ENCODE measurements at places on chromosomes 12 and 14.

- peak; percentile 41 for DNase-seq
Measured at GRCh38 chr14:58078068-58078467, 73.9 kb downstream of the ARMH4 start.

- no peak for DNase-seq
Measured at GRCh38 chr12:8057306-8057705, 8.9 kb downstream of the C3AR1 start.

GRCh38 chr14:20697273-20698017 lies 8.9 kb downstream of the ANG start:
- peak; percentile 47 for DNase-seq

- no peak for DNase-seq
Measured at GRCh38 chr12:92739113-92739512, 36.3 kb downstream of the PLEKHG7 start.

GRCh38 chr12:3076730-3077571 lies at the start of gene TSPAN9:
TSS of gene TSPAN9 (plus strand) at chr12:3077379. CDS start at chr12:3201194, 123,815 bp downstream.
- DNase-seq = peak; percentile 80

DNA sequence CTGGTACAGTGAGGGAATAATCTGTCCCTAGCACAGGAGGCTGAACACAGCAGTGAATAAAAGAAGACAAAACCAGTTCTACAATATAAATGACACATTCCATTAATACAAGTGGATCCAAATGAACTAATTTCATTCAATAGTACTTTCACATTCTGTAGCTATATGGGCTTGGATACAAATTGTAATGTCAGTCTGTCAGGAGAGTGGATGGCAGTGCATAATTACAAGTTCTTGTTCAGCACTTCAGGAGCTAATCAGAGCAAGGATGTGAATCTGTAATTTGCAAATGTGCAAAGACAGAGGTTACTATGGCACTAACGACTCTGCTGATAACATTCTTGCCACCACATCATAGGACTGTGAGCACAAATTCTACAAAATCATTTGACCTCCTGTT lies 697.9 kb downstream of the DIO2 start:
- no peak for DNase-seq

DNA sequence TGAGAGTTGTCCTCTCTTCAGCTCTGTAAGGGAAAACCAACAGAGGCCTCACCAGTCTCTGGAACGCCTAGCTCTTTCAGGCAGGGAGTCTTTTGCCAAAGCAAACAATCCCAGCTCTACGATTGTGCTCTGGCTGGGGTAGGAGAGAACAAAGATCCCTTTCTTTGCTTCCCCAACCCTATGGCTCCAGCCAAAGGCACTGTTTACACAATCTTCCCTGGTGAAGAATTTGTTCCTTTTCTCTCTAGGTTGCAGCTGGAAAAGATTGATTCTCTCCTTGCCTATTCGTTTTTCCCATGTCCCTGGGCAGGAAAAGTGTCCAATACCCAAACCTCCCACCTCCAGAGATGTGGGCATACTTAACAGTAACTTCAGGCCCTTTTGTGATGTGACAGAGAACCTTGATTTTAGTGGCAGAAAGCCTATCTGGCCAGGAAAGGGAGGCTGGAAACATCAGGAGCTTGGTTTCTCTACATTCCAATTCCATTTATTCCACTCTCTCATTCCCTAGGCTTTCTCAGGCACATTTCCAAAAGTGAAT lies 16.8 kb downstream of the ATP5MC2 start:
- DNase-seq = peak; percentile 82

GRCh38 chr12:26937443-26937862 lies 328 bp downstream of the INTS13 start:
- DNase-seq = no peak

- no peak for DNase-seq
Measured at GRCh38 chr12:71465796-71466195, 26.2 kb downstream of the LGR5 start.

GRCh38 chr12:52555577-52555976 lies 2.6 kb upstream of the KRT71 start:
- DNase-seq = no peak

DNA sequence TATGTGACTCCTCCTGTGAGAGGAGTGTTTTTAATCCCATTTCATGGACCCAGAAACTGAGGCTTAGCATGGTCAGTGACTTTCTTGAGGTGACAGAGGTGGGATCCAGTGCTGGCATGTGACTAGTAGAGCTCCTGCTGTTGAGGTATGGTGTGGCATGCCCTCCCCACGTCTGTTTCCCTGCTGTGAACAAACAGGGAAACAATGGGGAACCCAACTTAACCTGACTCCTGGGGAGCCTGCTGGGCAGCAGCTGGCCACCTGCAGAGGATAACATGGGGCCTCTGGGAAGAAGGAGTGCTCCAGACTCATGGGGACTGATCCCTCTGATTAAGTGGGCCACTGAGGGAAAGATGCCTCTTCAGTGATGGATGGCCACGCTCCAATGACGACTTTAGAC lies 114.0 kb downstream of the BEGAIN start:
- no peak for DNase-seq

GRCh38 chr12:128825835-128826234 lies 2.1 kb upstream of the SLC15A4 start:
- DNase-seq = no peak

DNA sequence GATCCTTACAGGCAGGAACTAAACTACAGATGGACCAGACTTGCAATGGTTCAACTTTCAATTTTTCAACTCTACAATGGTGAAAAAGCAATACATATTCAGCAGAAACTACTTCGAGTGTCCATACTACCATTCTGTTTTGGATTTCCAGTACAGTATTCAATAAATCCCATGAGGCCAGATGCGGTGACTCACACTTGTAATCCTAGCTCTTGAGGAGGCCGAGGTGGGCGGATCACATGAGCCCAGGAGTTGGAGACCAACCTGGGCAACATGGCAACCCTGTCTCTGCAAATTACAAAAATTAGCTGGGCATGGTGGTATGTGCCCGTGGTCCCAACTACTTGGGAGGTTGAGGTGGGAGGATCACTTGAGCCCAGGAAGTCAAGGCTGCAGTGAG lies 336.1 kb downstream of the MED13L start:
- no peak for DNase-seq

GRCh38 chr14:101962503-101962874 lies 1.9 kb upstream of the DYNC1H1 start:
- DNase-seq = peak; percentile 74

- DNase-seq = no peak
Measured at GRCh38 chr12:109735825-109736551, 22.4 kb downstream of the FAM222A start.

GRCh38 chr12:29486972-29487371 lies 10.5 kb downstream of the OVCH1 start:
- DNase-seq = no peak

- no peak for DNase-seq
Measured at GRCh38 chr14:90820958-90821357, 4.7 kb upstream of the TTC7B start.

DNA sequence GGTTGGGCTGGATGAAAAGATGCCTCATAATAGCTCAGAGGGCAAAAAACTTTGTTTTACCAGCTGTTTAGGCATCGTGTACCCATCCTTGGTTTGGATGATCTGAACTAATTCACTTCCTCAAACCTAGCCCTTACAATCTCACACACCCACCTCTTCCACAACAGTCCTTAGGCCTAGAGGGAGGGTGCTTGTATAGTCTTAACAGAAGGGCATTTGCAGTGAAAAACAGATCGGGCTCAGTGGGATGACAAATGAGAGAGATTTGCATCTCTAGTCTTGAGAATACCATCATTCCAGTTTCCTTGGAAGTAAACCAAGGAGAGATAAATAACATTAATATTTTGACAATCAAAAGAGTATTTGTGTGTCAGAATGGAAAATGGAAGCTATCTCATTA lies 11.0 kb downstream of the SLCO1A2 start:
- DNase-seq = no peak

DNA sequence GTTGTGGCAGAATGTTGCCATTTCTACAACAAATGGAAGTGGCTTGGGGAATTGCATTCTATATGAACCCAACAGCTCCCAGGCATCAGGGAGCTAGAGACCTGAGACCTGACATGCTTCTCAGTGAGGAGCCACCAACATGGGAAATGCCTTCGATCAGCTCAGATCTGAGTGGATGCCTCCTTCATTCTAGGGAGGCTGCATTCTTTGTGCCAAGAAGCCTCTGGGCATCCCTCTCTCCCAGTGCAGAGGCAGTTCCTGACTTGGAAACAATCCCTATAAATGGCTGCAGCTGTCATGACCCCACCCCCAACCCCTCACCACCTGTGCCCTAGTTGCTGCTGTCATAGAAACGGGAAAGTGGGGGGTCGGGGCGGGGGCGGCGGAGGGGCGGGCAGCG lies 196.3 kb downstream of the PPM1H start:
- no peak for DNase-seq

DNA sequence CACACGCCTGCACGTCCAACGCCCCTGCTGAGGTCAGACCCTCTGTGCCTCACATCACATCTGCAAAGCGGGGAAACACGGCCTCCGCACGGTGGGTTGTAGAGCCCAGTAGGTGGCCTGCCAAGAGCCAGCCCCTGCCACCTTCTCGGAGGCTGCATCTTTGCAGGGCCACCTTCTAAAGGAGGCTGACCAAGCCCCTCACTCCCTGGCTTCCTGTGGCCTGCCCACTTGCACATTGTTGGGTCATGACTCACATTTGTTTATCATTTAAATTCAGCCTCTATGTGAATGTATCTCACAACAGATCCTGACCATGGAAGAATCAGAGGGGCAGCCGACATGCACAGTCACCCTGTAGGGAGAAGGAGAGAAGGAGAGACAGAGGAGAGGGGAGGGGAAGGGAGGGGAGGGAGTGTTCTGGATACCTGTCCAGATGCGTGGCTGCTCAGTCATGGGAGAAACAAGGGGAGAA lies 319.5 kb upstream of the DIO3 start:
- DNase-seq = no peak
